NCI-H460 (cell line): ENCODE measurements at places on chromosomes 7 and 10.

DNA sequence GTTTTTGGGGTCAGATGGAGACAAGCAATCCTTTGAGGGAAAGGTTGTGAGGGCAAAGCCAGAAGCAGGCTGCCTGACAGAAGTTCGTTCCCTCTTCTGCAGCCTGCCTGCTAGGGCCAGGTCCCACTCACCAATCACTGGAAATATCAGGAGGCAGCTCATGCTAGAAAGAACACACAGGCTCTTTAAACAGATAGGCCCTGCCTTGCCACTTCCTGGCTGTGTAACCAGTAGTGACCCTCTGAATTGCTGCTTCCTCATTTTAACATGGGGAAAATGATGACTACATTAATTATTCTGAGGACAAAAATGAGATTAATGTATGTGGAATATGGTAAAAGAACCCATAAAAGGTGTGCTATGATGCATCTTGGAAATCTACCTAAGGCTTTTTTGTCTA lies 50.5 kb upstream of the MRLN start:
- DNase-seq: no peak

GRCh38 chr10:31136930-31137885 lies 105.5 kb upstream of the ZNF438 start:
- DNase-seq: no peak

DNA sequence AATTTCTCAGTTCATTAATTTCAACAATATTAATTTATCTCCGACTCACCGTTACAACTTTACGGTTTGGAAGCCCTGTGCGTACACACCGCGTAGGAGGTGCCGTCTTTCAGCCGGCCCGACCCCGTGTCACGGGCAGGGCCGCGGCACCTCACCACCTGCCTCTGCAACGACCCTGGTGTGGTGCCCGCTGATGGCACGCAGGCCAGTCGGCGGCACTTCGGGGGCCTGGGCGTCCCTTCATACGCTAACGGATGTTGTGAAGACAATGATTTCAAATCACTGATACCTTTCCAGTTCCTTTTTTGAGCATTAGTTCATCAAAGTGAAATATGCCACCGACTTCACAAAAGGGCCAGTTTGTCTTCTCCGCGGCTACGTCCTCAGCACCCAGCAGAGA lies 125.3 kb downstream of the EBF3 start:
- DNase-seq: no peak

GRCh38 chr10:112261281-112261822 lies 21.8 kb upstream of the TECTB start:
- no peak for DNase-seq

- peak; percentile 47 for DNase-seq
Observed at GRCh38 chr7:79176859-79177477, 276.5 kb downstream of the MAGI2 start.

- no peak for DNase-seq
Observed at GRCh38 chr7:16403475-16403874, 17.9 kb downstream of the CRPPA start.

- DNase-seq: no peak
Observed at GRCh38 chr7:123455965-123456470, 78.4 kb downstream of the IQUB start.

DNA sequence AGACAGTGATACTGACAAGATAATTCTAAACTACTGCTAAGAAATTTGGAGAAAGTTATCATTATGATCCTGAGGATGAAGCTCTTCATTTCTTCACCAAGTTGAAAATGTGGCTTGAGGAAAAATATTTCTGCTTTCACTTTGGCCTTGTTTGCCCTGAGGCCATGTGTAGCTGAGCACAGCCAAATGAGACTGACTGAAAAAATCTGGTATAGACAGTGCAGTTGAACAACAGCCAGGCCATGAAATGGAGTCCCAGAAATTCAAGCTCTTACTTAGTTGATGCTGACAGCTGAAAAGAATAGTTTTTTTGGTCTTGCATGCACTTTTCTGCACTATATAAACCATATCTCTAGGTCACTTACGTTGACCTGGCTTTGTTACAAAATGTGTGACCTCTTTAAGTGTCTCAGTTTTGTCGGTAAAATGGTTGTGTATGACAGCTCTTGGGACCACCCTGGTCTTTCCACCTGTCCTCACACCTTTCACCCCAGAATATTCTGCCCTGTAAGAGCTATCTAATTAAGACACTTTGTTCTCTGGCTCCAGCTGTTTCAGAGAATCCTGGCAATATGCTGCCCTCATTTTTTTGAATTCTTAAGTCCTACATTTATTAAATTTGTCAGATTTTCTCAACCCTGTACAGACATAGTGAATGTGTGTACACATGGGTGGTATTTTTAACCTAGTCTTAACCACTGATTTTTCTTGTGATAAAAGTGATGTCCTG lies 91.3 kb downstream of the CD36 start:
- DNase-seq: no peak

GRCh38 chr10:24374134-24374915 lies 165.4 kb downstream of the KIAA1217 start:
- DNase-seq: no peak
